ENCODE measurements at places on chromosomes 7 and 10.
A peak's percentile ranks its signal among the peaks of the same experiment; 100 is the strongest.

DNA sequence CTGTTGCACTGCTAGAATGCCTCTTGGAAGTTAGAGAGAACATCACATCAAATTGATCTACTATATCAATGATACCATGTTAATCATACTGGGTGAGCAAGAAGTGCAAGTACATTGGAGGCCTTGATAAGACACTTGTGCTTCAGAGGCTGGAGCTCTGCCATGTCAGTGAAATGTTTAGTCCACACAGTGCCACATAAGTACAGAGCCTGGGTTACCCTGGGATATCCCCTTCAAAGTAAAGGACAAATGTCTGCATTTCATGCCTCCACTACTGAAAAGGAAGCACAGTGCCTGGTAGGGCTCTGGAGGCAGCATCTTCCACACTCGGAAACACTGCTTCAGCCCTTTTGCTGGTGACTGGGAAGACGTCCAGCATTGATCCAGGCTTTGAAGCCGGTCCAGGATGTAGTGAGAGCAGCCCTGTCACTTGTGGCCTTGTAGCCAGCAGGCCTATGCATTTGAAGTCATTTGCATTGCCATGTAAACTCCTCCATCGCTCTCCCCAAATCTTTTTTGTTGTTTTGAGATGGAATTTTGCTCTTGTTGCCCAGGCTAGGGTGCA, 15.7 kb upstream of the STN1 start:
- no peak for DNase-seq

DNA sequence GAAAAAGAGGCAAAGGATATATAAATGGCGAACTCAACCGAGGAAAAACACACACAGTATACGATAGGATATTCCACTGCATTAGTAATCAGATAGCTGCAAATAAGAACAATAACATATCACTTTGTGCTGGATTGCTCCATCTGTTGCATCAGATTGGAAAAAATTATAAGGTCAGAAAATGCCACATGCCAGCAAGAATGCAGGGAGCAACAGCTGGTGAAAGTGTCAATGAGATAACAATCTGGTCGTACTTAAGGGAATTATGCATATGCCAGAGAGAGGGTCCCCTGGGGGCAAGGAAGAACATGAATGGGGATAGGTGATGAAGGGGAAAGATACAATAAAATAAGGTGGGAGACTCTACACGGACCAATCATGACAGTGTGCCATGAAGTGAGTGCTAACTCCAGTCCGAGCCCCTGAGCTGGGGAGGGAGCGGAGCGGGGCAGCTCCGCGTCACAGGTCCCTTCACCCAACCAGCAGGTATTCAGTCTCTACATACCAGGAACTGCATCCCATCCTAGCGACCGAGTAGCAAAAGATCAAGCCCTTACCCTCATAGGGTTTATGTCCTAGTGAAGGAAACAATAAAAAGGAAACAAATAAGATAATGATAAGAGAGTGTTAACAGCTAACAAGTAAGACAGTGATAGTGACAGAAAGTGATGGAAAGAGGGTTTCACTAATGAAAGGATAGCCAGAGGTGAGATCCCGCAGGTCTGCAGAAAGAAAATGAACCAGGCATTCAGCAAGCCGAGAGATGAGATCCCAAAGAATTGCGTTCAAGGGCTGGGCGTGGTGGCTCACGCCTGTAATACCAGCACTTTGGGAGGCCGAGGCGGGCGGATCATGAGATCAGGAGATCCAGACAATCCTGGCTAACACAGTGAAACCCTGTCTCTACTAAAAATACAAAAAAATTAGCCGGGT, 9.4 kb downstream of the MPP7 start:
- no peak for DNase-seq

- DNase-seq, result no peak
Observed at GRCh38 chr7:43385856-43386255, 197.1 kb upstream of the STK17A start.

DNA sequence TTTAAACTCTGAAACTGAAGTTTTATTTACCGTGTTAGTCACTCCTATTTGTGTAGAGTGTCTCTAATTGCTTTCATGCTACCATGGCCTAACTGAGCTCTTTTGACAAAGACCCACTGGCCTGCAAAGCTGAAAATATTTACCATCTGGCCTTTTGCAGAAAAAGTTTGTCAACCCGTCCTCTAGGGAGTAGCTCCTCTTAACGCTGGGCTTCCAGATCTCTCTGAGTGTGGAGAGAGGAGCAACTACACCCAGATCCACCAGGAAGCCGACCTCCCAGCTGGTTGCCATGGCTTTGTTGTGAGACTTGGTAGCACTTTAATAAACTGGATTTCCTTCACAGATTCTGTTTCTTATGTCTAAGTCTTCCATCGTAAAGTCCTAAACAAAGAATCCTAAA, 4.2 kb upstream of the C10orf71 start:
- no peak for DNase-seq

DNA sequence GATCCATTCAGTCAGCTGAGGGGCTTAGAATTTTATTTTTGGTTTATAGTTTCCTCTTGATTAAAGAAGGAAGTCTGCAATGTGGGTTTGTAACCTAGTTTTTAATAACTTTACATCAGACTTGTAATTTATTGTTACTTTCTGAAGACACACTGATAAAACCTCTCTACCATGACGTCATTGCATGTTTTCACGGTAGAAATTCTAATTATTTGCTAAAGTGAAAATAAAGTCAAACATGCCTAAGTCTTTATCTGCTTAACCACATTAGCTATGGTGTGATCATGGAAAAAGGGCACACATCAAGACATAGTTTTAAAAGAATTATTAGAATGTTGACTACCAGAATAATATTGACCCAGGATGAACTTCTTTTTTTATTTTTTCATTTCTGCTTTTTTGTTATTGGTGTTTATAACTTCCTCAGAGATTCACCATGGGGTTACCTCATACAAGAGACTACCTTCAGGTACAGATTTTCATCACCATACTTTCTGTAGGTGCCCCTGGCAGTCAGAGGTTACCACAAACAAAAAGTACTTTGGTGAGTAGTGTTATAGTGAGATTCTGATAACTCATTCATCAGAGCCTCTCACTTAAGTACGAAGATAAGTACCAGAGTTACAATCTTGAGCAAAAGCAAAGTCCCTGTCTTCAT, 7.0 kb upstream of the PANK1 start:
- no peak for DNase-seq

DNA sequence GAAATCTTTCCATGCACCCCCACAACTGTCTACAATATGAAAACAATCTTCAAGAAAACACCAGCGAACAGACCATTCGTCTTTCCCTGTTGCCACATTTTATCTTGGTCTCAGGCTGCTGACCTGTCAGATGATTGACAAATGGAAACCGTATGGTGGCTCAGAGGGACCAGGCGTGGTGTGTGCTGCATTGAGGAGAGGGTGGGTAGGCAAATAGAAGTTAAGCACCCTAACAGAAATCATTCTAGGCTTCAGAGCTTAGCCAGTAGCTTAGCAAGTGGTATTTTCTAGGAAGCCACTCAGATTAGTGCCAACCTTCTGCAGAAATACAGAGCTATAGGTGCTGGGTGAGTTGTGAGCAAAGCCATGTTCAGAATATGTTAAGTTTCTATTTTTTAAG, 114.9 kb downstream of the DPP6 start:
- DNase-seq, result no peak

DNA sequence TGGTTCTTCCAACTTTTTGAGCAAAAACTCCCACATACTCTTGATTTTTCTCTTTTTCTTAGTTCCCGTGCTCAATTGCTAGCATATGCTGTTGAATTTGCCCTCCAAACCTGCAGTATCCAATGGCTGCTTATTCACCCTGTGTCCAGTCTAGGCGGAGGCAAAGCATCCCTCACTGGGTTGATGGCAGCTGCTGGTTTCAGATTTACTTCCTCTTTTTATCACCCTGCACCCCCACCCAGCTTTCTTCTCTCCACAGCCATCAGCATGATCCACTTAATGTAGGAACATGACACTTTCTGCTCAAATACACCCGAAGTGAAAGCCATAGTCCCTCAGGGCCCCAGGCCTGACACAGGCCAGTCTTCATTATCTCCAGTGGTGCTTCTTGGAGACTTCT, 87.6 kb upstream of the ADARB2 start:
- DNase-seq, result no peak

GRCh38 chr7:155694851-155695250, 50.4 kb downstream of the RBM33 start:
- no peak for DNase-seq

GRCh38 chr10:46240684-46241565, 45.9 kb upstream of the ANTXRL start:
- no peak for DNase-seq

- DNase-seq, result no peak
Observed at GRCh38 chr7:66790725-66791124, 50.2 kb downstream of the RABGEF1 start.

DNA sequence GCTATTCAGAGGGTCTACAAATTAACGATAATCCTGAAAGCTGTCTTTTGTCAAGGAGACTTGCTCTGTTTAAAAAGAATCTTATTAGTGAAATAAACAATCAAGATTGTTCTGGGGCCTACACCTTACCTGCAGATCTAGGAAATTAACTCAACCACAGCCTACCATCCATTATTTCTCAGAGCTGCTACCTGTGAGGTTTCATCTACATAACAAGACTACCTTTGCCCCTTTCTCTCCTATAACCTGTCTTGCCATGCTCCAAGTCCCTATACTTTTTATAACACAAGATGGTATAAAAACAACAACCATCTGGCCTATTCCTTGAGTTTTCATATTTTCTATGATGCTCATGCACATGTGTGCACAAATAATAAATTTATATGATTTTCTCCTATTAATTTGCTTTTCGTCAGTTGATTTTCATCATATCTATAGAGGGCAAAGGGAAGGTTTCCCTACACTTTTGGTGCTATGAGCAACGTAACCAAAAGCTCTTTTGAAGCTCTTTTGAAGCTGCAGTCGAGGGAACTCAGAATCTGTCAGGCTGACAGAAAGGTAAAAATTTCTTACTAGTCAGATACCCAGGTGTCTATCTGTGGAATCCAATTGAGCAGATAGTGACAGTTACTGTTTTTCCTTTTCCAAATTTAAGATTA, 138.1 kb downstream of the CACNA2D1 start:
- no peak for DNase-seq

DNA sequence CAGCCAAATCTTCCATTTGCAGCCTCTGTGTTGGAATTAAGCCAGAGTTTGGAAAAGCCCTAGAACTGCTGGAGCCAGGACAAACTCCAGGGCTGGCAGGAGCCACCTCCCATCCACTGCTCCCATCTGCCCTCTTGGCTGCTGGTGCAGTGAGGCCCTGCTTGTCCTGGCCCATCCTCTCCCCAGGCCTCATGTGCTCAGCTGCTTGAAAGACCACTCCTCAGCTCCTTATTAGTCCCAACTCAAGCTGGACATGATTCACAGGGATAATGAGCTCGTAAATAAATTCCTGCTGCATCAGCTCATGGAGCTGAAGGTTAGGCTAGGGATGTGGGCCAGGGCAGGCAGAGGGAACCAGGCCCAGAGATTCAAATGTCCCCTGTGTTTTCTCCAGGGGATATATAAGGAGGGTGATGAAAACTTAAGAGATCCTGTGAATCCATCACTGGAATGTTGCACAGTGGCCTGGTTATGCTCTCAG, 282.8 kb downstream of the RPS24 start:
- no peak for DNase-seq

- peak; percentile 17 for DNase-seq
Observed at GRCh38 chr7:134996097-134996550, 9.8 kb downstream of the AGBL3 start.

DNA sequence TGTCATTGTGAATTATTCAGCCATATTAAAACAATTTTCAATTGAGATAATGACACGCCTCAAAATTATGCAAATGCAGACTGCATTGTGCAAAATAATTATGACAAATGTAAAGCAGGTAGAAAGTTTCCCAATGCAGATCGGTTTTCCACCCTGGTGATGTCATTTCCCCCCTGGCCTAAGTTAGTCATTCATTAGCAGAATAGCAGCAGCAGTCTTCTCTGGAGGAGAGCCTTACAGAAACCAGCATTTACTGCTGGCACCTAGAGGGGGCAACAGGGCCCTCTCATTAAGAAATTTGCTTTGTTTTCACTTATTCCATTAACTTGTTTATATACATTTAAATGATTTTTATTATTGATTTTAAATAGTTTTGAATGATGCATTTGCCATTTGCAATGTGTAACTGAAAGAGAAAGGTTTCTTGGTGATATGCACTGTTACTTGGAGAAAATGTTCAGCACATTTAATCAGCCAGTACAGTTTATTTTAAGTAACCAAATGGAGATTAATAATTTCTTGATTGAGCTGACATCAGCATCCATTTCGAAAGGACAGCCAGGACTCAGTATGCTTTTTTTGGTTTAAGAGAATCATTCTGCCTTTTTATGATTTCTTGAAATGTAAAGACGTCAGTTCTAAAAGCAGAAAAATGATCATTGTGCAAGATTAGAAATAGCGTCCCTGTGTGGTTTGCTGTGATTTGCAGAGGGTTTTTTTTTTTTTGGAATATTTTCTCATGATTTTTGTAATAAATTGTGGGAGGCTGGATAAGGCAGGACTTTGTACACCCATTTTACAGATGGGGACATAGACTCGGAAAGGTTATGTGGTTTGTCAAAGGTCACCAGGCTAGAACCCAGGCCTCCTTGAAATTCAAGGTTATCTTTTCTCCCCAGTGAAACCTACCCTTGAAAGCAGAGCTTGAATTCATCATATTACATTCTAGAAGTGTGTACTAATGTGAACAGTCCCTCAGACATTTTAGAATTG, 3.5 kb downstream of the ARID5B start:
- peak; percentile 49 for DNase-seq

GRCh38 chr10:94293354-94293753, 69.4 kb downstream of the NOC3L start:
- DNase-seq, result no peak

DNA sequence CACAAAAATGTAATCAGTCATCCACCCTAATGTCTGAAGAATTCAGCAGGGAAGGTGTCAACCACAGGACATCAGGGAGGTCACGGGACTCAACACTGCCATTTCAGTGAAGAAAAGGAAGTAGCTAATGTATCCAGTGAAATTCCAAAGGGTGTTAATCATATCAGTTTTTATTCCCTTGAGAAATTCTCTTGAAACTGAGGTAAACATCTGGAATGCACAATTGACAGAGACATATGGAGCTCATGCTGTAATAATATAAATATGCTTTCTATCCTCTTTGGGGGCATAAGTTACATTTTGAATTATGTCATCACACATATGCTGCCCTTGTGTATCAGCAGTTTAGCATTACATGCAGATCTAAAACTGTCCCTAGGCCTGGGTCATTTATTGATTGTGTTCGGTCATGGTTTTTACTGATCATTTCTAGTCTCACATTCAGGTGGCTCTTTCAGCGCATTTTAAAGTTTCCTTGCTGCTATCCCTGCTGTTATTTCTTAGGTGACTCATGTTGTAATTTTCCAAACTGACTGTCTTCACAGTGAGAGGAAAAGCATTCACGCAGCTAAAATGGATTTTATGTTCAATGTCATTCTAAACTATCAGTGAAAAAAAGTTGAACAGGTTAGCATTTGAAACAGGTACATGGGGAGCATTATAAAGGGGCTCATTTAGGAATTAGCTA, 273.9 kb downstream of the TSPAN12 start:
- DNase-seq, result no peak
